ENCODE measurements at places on chromosomes 3 and 15. TPM values are rescaled to one million over a fixed set of nuclear protein-coding genes. Genes with fewer than 3 reads are reported as not detected.
A peak's percentile ranks its signal among the peaks of the same experiment; 100 is the strongest.

The NOX5 gene
- not detected for total RNA-seq

DNA sequence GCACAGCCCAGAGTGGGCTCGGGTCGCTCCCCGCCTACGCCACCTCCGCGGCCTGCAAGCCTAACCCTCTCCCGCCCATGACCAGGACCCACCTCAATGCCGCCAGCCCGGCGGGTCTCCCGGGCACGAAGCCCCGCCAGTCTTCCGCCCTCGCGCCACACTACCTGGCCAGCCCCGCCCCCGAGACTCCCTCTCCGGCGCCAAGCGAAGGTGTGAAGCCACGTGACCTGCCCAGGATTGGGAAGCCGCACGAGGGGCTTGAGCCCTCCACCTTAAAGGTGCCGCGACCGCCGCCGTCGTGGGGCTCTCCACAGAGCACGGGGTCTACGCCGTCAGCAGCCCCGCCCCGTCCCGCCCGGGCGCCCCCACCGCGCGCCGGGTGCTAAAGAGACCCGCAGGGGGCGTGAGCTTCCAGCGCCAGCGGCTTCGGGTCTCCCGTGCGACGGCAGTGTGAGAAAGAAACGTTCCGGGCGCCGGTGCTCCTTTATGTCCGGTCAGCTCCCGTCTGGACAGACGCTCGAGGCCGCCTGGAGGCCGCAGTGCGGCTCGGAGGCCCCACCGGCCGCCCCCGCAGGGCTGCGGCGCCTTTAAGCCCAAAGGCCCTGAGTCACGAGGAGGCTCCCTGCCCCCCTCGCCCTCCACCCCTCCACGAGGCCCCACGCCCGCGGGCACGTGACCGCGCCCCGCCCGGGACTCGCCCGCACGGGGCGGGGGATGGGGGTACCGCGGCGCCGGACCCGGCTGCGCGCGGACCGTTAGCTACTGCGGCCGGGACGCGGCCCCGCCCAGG, at the start of gene CPEB1:
Gene CPEB1, minus strand, starts transcription at position 319 of the 790 bp plus-strand sequence. CDS start 18,904 bp downstream, outside the sequence.
- DNase-seq: no peak

DNA sequence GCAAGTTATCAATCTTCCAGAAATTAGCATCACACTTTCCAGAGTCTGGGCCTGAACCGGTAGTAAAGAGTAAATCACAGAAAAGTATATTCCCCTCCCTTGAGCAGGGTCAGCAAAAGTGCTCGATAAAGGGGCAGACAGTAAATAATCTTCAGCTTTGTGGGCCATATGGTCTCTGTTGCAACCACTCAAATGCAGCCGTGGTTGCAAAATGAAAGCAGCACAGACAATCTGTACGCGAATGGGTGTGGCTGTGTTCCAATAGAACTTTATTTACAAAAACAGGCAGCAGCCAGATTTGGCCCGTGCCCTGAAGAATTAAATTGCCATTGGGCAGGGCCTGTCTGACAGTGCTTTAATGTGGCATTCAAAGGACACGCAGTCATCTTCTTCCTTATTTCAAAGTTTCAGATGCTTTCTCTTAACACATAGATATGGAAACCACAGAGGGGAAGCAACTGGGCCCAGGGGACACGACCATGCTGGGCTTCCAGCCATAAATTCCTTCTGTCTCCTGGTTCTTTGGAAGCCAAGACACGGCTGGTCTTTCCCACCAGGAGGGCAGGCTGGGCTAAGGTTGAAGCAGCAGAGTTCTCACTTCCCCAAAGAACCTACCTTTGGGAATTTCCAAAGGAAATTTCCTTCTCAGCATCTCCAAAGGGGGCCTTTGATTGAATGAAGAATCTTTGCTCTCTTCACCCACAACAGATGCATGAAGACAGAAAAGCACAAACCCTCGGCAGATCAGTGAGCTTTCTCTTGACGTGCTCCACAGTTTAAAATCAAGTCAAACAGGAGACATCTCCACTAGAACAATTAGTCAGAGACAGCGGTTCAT, 489.8 kb upstream of the PROK2 start:
- no peak for DNase-seq

The MEIS2 gene
- total RNA-seq: not detected

GRCh38 chr3:71219744-71220638, 363.5 kb downstream of the FOXP1 start:
- peak; percentile 25 for DNase-seq

GRCh38 chr3:130558366-130558765, 41.4 kb downstream of the COL6A6 start:
- no peak for DNase-seq

The HGD gene
- 2.9 TPM for total RNA-seq

GRCh38 chr3:81462921-81463320, 298.5 kb downstream of the GBE1 start:
- no peak for DNase-seq

The SNX22 gene
- total RNA-seq: 0.19 TPM

The KLF15 gene
- 0.30 TPM for total RNA-seq

GRCh38 chr3:11558002-11558401, 85.7 kb downstream of the VGLL4 start:
- no peak for DNase-seq

DNA sequence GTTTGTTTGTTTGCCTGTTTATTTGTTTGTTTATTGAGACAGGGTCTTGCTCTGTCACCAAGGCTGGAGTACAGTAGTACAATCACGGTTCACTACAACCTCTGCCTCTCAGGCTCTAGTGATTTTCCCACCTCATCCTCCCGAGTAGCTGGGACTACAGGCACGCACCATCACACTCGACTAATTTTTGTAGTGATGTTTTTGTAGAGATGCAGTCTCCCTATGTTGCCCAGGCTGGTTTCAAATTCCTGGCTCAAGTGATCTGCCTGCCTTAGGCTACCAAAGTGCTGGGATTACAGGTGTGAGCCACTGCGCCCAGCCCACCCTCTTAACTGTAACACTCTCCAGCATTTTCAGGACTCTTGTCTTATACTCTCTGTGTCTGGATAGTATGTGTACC, 26.7 kb downstream of the PLD1 start:
- no peak for DNase-seq

The SPESP1 gene
- not detected for total RNA-seq

The CNTN4 gene
- total RNA-seq: not detected

GRCh38 chr15:64343222-64343621, 12.8 kb downstream of the CSNK1G1 start:
- no peak for DNase-seq

GRCh38 chr3:122560680-122561079, 3.4 kb downstream of the PARP9 start:
- DNase-seq: peak; percentile 72

The ABCC5 gene
- total RNA-seq: 10.8 TPM

The PLCH1 gene
- 0.03 TPM for total RNA-seq

- DNase-seq: no peak
These were observed 74.4 kb upstream of the CHRNB4 start for GRCh38 chr15:78715434-78715833.

DNA sequence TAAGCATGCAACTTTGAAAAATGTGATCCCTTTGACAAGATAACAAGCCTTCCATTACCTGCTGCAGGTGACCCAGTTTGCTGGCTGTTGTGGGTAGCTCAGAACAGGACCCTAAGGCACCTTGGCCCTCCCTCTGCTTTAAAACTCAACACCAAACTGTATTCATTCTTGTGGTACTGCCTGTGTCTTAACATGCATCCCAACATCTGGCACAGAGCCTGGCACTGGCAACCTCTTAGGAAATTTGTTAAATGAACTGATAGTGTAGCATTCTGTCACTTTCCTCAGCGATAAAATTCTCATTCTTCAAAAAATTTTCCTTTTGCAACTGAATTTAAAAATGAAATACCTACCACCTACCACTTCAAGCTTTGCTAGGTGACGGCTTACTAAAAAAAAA, 287.3 kb upstream of the ADAMTS9 start:
- DNase-seq: no peak

The TTLL13 gene
- total RNA-seq: 1.8 TPM

DNA sequence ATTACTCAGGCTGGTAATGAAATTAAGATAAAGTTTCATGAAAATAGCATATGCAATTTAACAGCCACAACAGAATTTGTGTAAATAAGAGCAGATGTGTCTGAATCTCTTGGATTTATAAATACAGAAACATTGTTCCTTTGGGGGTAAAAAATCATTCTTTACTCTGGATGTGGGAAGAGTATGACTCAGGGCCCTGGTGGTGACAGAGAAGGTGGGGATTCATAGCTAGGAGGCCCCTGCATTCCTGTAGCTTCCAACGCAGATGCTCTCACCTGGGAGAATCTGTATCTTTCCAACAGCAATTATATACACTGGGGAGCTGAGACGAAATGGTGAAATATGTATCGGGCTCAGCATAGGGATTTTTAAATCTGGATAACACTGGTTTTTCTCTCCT, 167.6 kb upstream of the CADPS start:
- no peak for DNase-seq

DNA sequence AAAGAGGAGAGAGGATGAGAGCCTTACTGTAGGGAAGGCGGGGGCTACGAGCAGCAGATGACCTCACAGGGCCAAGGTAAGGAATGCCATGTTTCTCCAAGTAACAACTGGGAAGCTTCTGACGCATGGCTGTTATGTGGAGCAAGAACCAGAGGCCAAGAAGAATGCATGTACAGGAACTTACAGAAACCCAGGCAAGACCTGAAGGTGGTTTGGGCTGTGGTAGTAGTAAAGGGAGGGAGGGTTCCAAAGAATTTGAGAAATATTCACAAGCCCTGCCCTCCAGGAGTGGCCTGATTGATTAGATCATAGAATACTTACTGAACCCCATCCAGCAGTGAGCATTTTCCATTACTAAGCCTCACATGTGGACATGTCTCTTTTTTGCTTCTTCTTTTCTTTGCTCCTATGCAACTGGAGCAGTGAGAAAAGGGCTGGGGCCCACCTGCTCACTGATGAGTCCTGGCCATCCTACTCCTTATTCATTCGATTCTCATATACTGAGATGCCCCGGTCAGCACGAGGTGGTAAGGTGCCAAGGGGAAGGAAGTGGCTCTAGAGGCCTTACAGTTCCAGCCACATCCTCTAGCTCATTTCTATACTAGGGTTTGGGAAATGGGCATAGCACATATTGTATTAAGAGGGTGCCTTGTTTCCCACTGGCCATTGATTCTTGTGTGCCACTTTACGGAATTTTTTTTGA, 8.3 kb upstream of the SLC12A8 start:
- DNase-seq: no peak
